ENCODE measurements at places on chromosomes 13 and 19. TPM values are rescaled to one million over a fixed set of nuclear protein-coding genes. Genes with fewer than 3 reads are reported as not detected.

DNA sequence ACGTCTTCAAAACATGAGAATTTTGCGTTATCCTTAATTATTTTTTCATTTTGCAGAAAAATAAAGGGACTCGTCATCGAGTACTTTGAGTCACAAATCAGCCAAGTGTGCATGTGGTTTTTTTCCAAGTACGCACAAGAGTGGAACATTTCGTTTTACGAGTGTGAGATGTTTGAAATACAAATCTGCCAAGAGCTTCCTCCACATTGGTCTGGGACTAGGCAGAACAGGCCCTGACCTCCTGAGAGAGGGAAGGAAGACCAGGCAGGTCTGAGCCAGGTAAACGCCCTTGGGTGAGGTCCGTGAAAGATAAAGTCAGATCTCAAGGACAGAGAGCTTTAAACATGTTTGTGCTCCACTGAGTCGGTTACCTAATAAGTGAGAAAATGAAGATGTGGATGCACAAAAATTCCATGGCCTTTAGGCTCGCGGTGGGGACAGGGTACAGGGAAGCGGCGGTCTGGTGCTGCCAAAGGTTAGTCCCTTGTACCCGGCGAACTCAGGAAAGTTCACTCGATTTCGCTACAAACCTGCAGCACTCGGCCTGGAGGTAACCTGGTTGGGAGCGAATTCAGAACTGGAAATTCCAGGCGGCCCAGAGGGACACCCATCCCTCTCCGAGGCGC is 473 bp upstream of the ITM2B start:
- DNase-seq = no peak

DNA sequence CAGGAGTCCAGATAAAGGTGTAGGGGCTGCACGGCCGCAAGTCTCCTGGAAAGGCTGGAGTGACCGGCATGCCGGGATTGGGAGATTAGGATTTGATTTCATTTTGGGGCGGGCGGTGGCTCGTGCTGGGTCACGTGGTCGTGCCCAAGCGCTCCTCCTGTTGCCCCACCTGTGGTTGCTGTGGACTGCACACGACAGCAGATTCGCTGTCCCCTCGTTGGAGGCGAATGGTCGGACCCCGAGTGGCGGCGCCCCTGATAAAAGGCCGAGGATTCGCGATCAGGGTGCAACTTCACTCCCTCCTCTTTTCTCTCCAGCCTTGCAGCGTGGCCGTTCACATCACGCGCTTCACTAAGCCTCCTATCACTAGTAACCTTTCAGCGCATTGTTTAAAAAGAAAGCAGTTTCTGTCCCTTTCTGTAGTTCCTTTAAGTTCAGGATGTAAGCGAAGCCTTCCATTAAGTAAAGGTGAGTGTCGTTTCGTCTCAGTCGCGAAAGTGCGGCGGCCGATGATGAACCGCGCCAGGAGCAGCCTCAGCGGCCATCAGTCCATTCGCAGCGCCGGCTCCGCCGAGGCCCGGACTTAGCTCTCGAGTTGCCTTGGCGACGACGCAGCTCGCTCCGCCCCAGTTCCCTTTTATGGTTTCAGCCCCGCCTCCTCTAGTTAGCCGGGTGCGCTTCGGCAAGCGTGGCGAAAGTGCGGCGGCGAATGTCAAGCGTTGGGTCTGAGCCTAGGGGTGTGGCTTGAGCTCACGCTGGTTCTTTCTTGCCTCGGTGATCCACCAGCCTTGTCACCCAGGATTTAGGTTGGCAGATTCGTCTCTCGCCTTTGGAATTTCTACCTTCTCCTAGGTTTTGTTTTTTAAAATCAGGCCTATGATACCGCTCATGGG is 1.7 kb upstream of the PPP1R37 start:
- peak; percentile 84 for DNase-seq

- no peak for DNase-seq
These were observed 884 bp upstream of the CBY2 start for GRCh38 chr13:45700971-45701900.

- no peak for DNase-seq
These were observed 12.0 kb downstream of the B3GNT3 start for GRCh38 chr19:17806945-17807344.

DNA sequence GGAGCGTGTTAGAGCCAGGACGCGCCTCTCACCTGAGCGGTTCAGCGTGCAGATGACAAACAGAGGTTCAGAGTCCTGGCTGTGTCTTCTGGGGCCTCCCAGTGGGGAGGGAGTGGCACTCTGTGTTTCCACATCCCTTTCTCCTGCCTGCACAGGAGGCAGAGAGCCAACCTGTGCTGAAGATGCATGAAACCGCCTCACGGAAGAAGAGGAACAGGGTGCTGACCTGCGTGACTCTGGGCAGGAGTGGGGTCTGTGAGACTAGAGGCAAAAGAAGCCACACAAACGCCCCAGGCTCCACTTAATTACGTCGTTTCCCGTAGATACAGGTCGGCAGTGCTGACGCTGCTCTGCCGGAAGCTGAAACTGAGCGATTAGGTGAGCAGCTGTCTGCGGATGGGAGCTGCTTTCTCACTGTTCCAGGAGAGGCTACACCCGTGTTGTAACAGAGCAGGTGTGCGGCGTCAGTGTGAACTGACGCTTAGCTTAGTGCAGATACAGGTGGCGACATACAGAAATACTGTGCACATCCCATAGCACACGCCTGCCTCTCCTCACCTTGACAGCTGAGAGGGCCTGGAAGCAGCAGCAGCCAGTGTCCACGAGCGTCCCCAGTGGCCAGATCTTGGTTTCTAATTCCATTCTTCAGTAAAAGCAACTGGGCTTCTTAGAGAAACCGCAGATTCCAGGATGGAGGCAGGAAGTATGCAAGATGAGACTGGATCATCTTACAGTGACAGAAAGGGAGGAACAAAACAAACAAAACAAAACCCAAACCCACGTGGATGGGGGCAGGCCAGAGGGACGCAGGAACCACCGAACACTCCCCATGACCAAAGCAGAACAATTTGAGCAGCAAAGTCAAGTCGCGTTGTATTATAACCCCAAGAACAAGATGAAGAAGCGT is 37.7 kb upstream of the MCF2L start:
- peak; percentile 63 for DNase-seq

DNA sequence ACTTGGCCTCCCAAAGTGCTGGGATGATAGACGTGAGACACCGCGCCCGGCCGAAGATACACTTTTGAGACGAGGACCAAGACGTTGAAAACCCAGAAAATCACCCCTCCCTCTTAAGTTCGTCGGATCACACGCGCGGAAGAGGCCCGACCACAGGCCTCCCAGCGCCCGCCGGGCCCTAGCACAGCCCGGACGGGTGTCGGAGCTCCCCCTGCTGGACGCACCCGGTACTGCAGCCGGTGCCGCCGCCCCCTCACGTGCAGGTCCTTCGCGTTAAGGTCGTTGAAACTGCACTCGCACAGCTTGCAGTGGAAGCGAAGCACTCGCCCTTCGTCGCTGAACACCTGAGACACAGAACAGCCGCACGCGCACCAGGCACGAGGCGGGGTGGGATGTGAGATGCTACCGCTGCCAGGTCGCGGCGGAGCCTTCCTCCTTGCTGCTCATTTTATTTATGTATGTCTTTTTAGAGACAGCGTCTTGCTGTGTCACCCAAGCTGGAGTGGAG is 35.7 kb upstream of the MATK start:
- peak; percentile 45 for DNase-seq

DNA sequence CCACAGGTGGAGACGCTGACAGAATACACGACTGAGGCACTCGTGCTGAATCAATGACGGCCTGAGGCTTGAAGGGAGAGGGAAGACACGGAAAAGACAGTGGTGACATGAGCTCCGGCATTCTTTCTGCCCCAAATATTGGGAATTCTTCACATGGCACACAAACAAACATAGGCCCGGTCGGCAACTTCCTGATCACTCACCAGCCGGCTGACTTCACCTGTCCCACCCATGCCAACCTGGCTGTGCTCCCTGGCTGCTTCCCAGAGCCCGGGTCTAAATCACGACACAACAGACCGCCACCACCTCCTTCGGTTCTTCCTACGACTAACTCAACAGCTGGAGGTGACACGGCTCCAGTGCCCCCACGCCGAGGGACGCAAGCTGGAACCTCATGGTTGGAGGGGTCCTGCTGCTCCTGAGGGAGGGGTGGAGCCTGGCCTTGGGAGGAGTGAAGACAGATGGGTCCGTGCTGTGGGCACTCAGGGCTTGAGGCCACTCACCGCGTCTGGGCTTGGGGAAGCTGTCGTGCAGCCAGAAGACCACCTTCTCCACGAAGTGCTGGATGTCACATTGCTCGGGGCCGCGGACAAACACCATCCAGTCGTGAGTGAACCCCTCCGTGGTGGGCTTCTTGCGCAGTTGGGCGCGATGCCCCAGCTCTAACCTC is 9.6 kb downstream of the MLLT1 start:
- no peak for DNase-seq

GRCh38 chr19:44807652-44808462 is 1.0 kb upstream of the BCAM start:
- DNase-seq = peak; percentile 49

DNA sequence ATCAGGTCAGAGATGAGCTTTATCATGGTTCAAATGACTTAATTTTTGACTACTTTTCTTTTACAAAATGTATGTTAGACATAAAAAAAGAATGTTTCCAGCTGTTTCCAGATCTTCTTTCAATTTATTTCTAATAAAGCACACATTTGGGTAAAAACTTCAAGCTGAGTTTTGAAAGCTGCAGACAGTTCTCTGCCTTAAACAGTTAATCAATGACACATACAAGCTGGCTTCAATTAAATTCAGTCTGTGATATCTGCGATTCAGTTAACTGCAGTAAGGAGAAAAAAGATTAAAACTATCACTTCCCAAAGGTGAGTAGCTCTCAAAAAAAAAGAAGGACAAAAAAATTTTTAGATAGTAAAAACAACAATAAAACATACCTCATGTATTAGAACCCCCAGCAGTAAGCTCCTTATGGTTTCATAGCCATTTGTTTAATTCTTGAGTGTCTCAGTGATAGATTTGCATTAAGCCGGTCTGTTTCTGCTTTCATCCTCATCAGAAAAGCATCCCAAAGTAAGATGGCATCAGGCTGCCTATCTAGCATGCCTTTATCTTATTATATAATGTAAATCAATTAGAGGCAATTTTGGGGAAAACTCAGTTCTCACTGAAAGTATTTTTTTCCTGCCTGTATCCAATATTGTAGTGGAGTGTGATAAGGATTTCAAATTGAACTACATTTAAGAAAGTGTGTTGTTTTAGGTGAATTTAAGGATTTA is 81.8 kb upstream of the STARD13 start:
- no peak for DNase-seq

DNA sequence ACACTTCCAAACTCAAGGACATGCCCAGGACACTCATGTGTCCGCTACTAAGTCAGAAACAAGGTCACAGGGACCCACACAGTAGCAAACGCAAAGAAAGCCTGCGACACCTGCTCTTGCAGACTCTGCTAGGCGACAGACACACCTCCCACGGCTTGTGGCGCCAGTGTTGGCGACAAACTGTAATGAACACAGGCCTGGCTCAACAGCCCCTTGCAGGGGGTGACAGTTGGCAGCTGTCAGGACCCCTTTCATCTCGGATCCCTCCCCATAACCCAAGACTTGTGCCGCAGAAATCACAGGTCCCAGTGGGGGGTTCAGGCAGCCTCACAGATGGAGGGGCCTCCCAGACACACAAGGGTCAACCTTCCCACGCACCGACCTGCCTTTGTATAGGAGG is 364 bp downstream of the CKM start:
- peak; percentile 37 for DNase-seq

DNA sequence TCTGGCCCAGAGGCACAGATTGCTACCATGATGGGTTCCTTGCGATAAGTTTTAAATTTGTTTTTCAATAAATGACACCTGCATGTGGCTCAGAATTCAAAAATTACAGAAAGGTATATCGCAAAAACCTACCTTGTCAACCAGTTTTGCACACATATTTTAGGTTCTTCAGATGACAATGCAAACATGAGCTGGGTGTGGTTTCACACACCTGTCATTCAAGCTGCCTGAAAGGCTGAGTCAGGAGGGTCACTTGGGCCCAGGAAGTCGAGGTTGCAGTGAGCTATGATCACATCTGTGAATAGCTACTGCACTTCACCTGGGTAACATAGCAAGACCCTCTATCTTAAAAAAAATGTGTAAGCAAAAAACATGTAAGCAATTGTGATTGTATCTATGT is 56.1 kb downstream of the DNM2 start:
- no peak for DNase-seq

The FFAR2 gene
- not detected for total RNA-seq

The GPC5 gene
- 0.49 TPM for total RNA-seq

The KLK15 gene
- total RNA-seq = not detected

The RFPL4A gene
- 1.1 TPM for total RNA-seq

The NLRP5 gene
- not detected for total RNA-seq

The USHBP1 gene
- not detected for total RNA-seq
